ENCODE measurements at places on chromosomes 7 and 10.
A peak's percentile ranks its signal among the peaks of the same experiment; 100 is the strongest.

GRCh38 chr7:5231116-5231515 lies 41.1 kb downstream of the WIPI2 start:
- peak; percentile 29 for DNase-seq

- no peak for DNase-seq
These were observed 15.0 kb upstream of the STEAP4 start for GRCh38 chr7:88321694-88322093.

GRCh38 chr10:101569323-101569621 lies 18.8 kb downstream of the POLL start:
- no peak for DNase-seq

DNA sequence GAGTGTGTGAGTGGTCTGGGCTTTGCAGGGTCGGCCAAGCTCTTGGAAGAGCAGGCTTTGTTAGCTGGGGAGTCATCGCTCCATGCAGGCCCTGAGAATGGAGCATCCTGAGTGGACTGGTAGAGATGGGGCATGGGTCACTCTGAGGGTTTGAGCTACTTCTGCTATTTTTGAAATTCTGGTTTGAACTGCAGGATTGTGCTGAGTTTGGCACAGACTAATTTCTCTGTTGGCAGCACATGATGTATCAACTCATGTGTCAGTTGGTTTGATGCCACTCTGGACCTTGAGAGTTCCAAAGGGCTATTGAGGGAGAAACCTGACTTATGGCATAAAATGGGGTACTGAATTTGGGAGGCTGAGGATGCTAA lies 56.3 kb downstream of the LRMDA start:
- no peak for DNase-seq

DNA sequence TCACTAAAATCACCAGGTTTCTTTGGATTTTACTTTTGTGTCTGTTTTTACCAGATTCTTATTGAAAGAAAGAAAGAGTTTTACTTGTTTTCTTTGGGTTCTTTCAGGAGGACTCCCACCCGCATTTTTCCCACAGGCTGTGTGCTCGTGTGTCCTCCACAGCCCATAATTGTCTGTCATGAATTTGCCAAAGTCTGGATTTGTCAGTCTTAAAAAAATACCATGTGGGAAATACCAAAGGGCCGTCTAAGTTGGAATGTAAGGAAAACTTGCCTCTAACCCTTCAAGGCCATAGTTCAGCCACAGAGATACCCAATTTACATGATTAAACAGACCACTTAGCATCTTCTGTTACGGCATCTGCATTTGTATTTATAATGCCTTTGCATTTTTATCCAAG lies 41.3 kb upstream of the INHBA start:
- DNase-seq, result no peak

DNA sequence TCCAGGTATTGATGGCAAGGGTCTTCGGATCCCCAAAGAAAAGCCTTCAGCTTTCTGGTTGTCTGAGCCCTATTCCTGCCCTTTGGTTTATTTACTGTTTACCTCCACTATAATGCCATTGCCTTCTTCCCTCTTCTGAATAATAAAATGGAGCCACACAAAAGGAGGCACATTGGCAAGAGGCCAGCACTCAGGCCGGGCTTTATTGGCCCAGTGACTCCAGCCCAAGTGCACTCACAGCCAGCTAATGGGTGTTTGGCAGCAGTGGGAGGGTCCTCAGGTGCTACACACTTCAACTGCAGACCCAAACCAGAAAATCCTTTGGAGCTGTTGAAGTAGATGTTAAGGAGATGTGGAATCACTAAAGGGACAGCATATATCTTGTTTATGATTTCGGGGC lies 336.0 kb downstream of the PLXNA4 start:
- no peak for DNase-seq

DNA sequence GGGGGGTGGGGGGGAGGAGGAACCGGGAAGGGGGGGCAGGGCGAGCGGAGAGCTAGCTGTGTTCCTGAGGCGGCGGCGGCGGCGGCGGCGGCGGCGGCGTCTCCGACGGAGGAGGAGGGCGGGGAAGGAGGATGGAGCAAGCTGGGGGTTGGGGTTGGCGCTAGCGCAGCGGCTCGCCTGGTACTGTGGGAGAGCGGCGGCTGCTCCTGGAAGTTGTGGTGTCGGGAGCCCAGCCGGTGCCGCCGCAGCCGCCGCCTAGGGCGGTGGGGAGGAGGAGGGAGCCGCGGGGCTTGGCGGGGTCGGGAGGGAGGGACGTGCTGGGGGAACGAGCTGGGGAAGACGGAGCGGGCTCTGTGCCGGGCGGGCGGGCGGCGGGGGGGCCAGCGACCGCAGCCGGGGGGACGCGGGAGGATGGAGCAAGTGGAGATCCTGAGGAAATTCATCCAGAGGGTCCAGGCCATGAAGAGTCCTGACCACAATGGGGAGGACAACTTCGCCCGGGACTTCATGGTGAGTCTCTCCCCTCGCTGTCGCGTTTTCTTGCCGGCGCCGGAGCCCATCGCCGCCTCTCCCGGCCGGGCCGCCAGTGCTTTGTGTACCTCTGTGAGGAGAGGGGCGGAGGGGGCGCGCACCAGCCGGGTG lies at the start of gene PTPN12:
TSS of gene PTPN12 (plus strand) at position 160 of the 642 bp plus-strand sequence. CDS start at position 412, 252 bp downstream.
- DNase-seq, result no peak

GRCh38 chr7:110400411-110400810 lies 690.5 kb upstream of the LRRN3 start:
- DNase-seq, result no peak

DNA sequence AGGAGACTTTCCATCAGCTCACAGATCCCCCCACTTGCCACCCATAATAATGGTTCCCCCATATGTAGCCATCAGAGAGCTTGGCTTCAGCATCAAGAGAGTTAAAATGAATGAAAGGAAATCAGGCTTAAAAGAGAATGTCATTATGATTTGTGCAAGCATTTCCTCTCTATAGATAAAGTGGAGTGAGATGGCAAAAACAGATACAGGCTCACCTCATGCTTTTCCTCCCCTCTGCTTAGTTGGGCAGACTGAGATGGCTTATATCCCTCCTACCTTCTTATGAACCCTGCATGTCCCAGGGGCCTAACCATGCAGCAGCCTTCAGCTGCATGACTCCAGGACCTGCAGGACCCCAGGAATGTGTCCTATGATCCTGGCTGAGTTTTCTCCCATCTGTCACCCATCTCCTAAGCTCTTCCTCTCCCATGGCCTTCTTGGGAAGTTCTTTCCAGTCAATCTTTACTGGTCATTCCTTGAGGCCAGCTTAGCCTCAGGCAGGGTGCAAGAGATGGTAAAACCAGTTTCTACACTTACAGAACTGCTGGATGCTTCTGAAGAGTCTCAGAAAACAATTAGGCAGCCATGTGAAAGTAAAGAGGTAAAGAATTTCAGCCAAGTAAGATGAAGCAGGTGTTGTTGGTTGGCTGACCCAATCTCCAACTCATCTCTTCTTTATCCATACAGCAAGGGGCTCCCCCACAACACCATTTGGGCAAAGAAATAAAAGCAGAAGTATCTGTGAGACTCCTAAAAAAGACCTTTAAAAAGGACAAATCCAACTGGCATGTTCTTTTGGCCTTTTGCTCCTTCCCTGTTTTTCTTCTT lies 159.7 kb downstream of the RTKN2 start:
- DNase-seq, result no peak

DNA sequence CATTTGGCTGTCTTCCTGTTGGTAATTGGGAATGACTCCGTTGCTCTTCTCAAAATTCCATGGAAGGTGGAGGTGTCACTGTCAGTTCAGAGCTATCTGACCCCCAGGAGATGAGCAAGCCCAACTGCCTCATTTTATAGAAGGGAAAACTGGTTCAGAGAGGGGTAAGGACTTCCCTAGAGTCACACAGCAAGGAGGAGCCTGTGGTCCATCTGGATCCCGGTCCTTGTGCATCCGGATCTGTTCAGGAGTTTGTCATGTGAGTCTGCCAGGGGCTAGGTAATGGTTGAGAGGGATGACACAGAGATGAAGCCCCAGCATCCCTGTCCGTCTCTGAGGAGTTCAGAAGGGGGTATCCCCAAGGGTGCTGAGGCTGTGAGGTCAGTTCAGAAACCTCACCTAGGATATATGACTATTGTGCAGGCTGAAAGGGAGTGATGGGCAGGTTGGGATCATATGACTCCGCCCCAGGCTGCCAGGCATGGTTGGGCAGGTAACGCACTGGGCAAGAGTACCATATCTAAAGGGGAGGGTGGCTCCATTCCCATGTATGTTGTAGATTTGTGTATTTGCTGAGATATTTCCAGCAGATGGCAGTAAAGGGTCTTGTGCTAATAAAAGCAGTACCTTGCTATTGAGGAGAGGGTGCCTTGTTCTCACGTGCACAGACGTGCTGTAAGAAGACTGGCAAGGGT lies 16.0 kb upstream of the SLC29A3 start:
- no peak for DNase-seq

DNA sequence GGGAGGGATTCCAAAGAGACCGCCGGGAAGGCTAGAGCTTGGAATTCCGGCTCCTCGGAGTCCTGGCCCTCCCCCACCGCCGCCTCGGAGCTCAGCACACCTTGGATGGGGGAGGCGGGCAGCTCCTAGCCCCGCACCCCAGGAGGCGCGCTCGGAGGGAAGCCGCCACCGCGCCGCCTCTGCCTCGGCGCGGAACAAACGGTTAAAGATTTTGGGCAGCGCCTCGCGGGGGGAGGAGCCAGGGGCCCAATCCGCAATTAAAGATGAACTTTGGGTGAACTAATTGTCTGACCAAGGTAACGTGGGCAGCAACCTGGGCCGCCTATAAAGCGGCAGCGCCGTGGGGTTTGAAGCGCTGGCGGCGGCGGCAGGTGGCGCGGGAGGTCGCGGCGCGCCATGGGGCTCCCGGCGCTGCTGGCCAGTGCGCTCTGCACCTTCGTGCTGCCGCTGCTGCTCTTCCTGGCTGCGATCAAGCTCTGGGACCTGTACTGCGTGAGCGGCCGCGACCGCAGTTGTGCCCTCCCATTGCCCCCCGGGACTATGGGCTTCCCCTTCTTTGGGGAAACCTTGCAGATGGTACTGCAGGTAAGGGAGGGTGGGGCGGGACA lies at the start of gene CYP26A1:
TSS of gene CYP26A1 (plus strand) at position 355 of the 608 bp plus-strand sequence. CDS start at position 397, 42 bp downstream.
- DNase-seq, result no peak

DNA sequence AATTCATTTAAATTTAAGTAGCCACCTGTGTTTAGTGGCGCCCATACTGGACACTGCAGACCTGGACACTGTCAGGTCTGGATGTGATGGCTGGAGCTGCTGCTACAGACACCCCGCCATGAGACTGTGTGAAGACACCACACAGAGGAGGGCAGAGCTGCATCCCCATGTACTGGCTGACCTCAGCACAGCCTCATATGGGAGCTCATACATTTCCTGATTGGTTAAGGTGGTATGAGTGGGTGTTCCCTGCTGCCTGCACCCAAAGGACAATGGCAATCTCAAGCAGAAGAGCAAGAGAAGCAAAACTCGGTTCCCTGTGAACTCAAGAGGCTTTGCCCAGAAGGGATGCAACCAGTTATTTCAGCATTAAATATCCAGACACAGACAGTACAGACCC lies 60.0 kb downstream of the DLG5 start:
- no peak for DNase-seq

DNA sequence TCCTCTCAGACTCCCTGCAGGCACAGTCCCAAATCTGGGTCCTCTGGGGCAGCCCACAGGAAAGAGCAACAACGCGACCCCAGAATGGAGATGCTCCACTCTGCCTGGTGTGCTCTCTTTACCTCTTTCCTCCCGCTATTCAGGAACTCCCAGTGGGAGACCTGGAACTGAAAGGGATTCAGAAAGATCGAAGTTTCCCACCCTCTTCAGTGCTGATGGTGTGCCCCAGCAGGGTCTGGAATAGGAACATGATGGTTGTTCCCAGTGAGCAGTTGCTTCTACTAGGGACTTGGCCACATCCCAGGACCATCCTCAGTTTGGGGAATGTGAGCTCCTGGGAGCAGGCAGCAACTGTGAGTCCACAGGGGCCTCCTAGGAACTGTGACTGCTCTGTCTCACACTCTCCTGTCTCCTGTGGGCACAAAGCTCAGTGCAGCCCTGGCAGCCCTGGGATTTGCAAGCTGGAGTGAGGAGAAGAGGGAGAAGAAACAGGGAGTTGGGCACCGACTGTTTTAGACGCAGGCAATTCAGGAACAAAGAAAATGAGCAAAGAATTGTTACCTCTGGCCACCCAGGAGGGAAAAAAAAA lies 17.9 kb downstream of the OR6V1 start:
- no peak for DNase-seq

DNA sequence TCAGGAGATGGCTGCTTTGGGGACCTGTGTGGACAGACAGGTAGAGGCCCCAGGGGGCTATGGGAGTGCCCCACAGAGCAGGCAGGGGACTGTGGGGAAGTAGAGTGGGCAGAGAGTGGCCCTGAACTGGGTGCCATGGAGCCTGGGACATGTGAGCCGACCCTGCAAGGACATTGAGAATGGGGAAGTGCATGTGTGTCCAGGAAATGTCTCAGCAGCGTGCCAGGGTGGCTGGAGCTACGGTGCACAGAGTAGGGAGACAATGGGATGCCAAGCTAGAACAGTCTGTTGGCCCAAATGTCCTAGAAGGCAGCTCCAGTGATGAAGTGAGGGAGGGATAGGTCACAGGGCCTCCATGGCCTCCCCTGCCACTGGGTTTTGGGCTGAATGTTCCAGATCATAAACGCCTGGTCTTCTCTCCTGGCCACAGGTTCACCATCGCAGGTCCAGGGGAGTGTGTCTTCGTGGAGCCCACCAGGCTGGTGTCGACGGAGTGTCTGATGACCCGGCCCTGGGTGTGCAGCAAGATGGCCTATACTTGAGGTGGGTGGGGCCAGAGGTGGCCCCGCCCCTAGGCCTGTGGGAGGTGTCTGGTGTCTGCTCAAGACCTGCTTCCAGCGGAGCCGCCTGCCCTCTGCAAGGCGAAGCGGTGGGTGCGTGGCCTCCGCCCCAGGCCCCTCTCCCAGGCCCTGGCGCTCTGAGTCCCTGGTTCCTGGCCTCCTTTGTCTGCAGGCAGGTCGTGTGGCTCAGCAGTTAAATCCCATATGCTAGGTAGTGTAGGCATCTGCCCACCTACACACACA lies 20.5 kb downstream of the CLEC2L start:
- DNase-seq, result no peak

DNA sequence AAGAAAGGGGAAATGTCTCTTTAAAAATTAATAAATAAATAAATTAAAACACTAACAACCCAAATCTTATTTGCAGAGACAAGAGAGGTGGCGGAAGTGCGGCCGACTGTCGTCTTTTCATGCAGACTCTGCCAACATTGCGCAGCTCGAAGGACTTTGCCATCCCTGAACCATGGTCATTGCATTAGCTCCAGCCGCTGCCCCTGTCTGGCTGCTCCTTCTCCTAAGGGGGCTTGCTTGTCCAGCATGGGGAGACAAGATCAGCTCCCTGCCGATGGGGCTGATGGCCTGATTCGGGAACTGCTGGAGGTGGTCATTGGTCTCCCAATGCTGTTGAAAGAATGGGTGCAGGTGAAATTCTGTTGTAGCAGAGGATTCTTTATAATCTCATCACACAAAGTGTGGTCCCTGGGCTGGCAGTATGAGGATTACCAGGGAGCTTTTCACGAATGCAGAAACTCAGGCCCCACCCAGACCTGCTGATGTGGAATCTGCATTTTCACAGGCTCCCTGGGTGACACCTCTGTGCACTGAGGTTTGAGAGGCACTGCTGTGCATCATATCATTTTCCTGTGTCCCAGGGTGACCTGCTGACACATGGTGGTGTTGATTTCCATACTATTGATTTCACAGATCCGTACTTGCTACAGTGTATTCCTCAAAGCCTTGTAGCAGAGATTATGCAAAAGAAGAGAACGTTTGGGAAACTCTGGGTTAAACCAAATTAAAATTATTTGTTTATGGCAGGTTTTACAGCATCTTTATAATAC lies 172.4 kb upstream of the ZMIZ1 start:
- DNase-seq, result no peak

Measured in CD4-positive, alpha-beta T cell treated with Interleukin-15 for 1 hour (primary cell).